Right lobe of liver (tissue), 6 donors: ENCODE measurements at places on chromosomes 7 and 10. TPM values are rescaled to one million over a fixed set of nuclear protein-coding genes. Genes with fewer than 3 reads are reported as not detected.

The COPG2 gene
- total RNA-seq, result 6.9 TPM

DNA sequence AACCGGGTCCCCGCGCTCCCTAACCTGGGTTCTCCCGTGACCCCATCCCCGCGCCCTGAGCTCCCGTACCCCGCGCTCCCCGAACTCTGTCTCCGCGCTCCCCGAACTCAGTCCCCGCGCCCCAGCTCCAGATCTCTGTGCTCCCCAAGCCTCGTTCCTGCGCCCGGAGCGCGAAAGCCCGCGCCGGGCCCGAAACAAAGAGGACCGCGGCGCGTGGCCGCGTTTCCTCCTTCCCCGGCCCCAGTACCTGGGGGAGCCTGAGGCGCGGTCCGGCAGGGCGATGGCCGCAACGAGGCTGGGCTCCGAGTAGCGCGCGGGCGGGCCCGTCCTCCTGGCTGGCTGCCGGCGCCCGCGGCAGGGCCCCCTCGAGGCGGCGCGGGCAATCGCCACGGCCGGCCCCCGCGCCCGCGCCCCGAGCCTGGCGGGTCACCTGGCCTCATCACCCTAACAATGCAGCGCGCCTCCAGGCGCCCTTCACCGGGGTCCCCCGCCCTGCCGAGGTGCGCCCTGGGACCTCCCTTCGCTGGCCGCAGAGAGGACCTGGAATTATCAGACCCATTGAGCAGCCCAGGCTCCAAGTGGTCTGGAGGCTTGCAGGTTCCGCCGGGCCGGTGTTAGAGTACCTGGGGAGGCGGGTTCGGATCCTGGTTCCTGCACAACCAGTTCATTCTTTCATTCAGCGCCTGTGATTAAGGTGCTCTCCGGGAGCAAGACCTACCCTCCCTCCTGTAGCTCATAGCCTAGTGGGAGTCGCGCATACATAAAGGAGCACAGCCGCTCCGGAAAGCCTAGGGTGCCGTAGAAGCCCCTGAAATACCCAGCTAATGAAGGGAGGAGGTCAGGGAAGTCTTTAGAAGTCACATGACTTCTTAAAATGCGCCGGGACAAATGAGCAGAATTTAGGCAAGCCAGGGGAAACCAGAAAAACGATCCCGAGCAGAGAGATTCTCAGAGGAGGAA, at the start of gene TNS3:
TSS of gene TNS3 (minus strand) at position 308 of the 960 bp plus-strand sequence. CDS start 142,475 bp downstream, outside the sequence.
- no peak for DNase-seq

- DNase-seq, result no peak
Measured at GRCh38 chr7:134434701-134435100, 24.2 kb downstream of the AKR1B1 start.

DNA sequence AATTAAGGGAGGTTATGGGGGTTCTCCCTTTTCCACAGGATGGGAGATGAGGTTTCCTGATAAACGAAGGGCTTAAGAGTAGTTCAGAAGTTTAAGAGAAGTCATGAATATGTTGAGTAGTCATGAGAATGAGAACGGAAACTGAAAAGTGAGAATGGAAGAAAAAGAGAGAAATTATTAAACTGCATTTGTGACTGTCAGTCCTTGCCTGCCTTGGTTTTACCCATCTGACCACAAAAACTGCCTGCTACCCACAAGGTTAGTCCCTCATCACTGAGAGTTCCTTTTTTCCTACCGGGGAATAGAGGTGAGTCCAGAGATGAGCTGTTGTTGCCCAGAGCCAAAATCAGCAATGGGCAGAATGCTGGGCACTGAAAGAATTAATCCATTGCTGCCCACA, 174.1 kb upstream of the BET1 start:
- DNase-seq, result no peak

DNA sequence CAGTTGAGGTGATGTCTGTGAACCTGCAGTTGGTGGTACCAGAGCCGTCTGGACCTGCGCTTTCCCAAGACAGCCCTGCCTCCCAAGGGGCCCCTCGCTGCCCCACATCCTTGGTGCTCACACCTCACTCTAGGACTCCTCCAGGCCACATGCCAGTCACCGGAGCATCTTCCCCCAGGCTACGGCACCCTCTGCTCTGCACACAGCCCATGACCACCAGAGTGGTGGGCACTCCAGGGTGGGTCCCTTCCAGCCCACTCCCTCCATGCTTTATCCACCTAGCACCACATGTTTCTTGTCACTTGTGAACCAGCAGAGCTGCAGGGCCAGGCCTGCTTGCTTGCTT, 183.7 kb upstream of the SH2B2 start:
- DNase-seq, result no peak

The CHST12 gene
- total RNA-seq, result 3.0 TPM

The OR2A5 gene
- total RNA-seq, result not detected

DNA sequence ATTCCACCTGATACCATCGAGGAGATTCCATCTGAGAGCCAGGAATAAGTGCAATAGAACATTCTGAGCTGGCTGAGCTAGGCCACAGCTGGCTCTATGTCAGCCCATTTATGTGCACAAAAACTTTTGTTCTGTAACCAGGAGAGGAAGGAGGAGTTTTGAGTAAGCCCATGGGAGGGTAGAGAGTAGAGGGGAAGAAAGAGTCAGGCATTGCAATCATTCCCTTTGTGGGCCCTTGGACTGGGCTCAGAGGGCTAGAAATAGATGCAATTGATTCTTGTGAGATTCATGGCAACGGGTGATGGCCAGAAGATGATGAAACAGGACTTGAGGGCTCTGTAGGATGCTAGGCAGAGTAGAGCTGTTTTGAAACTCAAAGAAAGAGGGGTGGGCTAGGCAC, 104.6 kb upstream of the KIF5B start:
- DNase-seq, result no peak

DNA sequence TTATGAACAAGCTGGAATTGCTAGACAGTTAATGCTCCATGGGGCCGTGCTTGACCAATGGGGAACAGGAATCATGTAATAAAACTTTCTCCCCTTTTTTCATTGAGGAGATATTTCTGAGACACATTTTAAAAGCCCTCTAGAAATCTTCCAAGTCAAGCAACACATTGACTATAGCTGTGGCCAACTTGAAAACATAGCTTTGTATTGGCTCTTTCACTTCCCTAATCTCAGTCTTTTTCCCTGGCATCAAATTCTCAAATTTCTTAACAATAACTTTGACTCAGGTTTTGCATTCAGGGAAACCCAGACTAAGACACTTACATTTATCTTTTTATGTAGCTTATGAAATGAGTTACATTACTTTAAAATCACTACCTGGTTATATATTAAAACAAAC, 947.1 kb upstream of the MBL2 start:
- no peak for DNase-seq

GRCh38 chr7:12746211-12746610, 58.8 kb downstream of the ARL4A start:
- DNase-seq, result no peak

DNA sequence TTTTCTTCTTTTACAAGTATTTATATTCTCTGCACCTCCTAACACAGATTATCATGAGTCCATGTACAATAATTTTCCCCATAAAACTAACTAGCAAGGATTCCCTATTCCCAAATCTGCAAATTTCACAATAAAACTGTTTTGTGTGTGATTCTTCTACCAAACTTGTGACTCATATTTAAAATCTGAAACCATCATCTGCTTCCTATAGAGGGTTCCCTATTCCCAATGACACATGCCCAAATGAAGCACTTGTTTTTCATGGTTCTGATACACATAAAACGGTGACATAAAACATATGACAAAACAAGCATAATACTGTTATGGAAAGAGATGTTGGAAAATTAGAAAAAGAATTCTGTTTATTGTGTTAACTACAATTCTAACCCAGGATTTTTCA, 657.6 kb downstream of the PARD3 start:
- DNase-seq, result no peak

- no peak for DNase-seq
Measured at GRCh38 chr7:66503551-66504031, 125.1 kb upstream of the KCTD7 start.

DNA sequence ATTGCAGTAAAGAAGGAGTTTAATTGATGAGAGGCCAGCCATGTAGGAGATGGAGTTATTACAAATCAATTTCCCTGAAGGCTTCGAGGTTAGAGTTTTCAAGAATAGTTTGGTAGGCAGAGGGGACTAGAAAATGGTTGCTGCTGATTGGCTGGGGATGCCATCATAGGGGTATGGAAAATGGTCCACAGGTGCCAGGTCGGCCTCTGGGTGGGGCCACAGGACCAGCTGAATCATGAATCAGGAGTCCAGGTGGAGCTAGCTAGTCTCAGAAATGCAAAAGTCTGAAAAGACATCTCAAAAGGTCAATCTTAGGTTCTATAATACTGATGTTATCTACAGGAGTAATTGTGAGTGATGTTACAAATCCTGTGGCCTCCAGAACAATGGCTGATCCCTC, 714.0 kb upstream of the GHITM start:
- DNase-seq, result no peak

DNA sequence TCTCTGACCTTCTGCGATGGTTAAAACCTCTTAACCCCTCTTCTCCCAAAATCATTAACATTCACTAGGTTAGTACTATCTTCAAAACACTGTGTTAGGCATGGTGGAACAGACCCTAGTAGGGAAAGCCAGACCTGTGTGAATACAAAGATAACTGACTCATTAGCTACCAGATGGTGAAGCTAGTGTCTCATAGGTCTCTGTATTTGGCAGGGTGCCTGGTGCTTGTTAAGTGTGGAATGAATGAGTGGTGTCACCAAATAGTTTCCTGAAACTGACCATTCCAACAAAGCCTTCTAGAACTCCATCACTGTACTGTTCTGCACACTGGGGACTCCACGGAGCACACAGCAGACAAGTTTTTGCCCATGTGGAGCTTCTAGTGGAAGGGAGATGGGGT, 27.7 kb upstream of the TM9SF3 start:
- no peak for DNase-seq

DNA sequence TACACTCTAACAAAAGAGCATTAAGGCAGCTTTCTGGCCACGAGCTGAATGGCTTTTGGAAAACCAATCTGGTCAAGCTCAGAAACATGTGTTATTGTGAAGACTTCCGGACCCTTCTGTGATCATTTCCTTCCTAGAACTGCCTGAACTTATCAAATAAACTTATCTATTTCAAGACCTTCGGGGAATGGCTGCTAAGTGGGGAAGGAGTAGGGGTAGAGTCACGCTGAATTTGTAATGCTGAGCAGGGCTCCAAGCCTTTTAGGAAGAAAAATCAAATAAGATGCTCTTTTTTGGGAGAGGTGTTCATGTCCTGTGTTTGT, 56.6 kb downstream of the PAPSS2 start:
- no peak for DNase-seq

DNA sequence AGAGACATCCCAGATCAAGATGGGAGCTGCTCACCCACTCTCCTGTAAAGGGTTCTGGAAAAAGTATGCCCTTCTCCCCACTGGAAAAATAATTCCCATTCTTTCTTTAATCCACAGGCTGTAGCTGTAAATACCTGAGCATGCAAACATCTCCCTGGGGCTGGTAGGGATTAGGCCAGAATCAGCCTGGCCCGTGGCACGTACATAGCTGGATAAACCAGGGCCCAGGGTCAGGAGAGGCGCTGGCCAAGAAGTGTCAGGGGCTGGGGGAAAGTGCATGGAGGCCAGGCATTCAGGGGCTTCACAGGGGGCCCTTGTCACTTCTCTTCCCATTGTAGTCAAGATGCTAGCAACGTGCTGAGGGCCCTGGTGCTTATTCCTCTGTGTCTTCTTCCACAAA, 30.7 kb upstream of the AQP1 start:
- DNase-seq, result no peak

The TRIM8 gene
- total RNA-seq, result 57.1 TPM

The MSMB gene
- total RNA-seq, result not detected

DNA sequence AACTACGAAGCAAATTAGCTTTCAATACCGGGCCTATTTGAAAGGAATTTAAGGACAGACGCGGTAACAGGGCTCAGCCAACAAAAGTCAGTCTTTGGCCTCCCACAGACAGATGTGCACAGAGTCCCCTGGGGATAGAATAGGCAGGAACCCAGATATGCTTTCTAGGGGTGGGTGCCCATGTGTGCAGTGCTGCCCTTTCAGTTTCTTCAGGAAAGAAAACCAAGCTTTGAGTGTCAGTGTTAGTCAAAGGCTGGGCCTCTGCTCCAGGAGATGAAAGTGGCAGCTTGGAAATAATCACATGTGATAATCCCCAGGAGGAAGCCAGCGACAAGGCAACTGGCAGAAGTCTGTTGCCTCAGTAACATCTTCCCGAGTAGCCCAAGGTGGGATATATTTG, 43.8 kb upstream of the CSTF2T start:
- no peak for DNase-seq

The PLXNA4 gene
- total RNA-seq, result 0.90 TPM

DNA sequence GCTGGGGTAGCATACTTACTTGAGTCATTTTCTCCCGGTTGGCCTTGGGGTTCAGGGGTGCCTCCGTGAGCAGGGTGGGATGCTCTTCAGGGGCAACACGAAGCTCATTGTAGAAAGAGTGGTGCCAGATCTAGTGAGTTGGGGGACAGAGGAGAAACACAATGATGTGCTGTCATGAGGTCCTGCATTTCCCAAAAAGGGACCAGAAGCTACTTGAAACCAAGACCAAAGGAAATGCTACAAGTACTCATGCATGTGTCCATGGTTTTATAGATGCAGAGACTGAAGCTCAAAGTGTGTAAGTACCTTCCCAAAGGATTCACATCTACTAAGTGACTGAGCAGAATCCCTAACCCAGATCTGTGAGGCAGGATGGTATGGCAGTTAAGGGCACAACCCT, 8.8 kb downstream of the ACTA2 start:
- DNase-seq, result no peak

The PNLIP gene
- total RNA-seq, result not detected

GRCh38 chr7:114644455-114644854, 229.8 kb downstream of the FOXP2 start:
- DNase-seq, result no peak
